CD4-positive, alpha-beta T cell treated with Interleukin-10 for 1 hour (primary cell): ENCODE measurements at places on chromosomes 16 and 17.

DNA sequence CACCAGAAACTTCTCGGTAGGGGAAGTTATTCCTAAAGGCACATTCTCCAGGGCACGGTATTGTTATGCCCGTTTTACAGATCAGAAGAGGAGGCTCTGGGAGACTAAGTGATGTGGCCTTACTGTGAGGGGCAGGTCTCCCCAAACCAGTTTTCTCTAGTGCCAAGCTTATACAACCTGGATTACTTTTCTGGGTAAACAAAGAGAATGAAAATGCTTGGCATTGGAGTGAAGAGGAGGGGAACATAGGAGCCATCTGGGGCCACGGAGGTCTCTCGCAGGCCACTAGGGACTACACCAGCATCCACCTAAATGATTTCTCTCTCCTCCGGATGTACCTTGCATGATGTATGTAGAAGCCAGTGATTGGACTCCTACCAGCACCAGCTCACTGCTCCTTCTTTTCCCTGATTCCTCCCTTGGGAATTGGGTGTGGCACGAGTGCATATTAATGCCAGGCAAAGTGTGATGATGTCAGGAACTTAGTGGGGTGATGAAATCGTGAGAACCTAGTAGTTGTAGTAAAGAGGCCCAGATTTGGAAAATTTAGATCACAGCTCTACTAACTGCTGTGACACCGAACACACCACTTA is 674 bp downstream of the TOM1L1 start:
- DNase-seq = no peak

DNA sequence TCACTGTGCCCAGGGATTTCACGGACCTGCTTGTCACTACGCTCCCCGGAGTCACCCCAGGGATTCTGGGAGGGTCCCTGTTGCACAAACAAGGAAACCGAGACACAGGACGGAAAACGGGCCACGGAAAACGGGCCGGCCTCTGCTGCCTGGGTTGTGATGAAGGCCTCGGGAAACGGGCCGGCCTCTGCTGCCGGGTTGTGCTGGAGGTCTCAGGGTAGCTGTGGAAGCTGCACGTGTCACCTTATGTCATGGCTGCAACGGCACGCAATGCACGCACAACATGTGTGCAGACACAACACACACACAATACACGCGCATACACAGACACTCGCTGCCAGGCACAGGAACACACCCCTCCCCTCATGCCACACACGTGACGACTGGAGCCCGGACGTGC is 27.0 kb upstream of the GNG13 start:
- no peak for DNase-seq

DNA sequence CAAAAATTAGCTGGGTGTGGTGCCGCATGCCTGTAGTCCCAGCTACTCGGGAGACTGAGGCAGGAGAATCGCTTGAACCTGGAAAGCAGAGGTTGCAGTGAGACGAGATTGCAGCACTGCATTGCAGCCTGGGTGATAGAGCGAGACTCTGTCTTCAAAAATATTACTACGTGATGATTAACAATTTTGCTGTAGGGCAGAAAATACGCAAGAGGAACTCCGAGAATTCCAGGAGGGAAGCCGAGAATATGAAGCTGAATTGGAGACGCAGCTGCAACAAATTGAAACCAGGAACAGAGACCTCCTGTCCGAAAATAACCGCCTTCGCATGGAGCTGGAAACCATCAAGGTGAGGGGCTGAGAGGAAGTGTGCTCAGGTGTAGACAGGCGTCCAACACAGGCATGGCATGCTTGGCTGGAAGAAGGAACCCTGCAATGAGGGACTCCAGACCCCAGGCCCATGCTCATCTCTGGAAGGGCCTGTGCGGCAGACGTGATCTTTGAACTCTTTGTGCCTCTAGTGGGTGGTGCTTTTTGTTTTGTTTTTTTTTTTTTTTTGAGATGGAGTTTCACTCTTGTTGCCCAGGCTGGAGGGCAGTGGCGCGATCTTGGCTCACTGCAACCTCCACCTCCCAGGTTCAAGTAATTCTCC is 17.2 kb downstream of the NDE1 start:
- DNase-seq = no peak

- DNase-seq = no peak
Measured at GRCh38 chr17:51559778-51560177, 299.4 kb downstream of the UTP18 start.

DNA sequence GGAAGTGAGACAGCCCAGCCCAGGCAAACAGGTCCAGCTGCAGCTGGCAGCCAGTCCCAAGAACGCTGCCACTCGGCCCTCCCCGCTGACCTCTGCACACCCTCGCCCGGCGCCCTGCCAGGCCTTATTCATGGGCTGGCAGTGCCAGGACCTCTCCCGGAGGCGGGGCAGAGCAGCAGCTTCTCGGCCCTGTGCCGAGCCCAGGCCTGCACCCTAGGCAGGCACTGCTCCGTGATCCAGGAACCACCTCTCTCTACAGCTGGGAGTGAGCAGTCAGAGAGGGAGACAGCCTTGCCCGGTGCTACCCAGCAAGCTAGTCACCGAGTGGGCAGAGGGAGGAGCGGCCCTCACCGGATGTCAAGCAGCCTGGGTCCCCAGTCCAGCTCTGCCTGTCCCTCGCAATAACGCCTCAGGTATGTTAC is 79.9 kb upstream of the CBX4 start:
- DNase-seq = no peak

- no peak for DNase-seq
Measured at GRCh38 chr16:68985855-68986254, 119.6 kb upstream of the HAS3 start.

GRCh38 chr17:77228241-77228752 is 87.5 kb downstream of the SEC14L1 start:
- no peak for DNase-seq
